ENCODE measurements at places on chromosomes 3 and 15.

- no peak for DNase-seq
Observed at GRCh38 chr3:55605443-55606236, 118.5 kb upstream of the WNT5A start.

DNA sequence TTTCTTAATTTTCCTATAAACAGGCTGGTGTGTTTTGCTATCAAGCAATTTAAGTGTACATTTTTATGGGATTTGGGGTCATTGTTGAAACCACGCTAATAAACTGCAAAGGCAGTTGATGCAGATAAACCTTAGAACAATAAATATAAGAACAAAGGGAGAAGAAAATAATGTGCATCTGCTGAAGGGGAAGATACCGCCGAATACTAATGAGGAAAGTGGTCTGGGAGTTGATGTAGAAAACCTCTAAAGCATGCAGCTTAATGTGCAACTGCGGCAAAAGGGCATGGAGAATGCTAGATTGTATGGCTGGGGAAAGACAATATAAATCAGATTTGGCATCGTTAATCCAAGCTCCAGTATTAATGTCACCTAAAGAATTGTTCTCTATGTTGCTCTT is 29.8 kb upstream of the CHL1 start:
- no peak for DNase-seq

- DNase-seq: no peak
Observed at GRCh38 chr3:47265725-47266428, 16.7 kb downstream of the KIF9 start.

GRCh38 chr3:123914829-123915228 is 30.7 kb upstream of the MYLK start:
- no peak for DNase-seq

DNA sequence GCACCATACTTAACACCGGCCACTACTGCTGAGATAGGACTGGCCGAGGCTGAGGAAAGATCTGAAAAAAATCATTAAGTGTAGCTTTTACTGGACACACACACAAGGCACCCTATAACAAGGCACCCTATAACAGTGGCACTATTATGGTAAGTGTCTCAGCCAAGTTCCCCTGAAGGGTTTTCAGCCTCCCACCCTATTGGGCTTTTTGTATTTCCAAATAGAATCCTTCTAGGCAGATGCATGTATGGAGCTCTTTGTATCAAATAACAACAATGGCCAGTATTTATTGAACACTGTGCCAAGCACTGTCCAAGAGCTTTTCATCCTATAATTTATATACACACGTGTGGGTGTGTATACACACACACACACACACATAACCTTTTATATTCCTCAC is 6.7 kb upstream of the DNAJA4 start:
- no peak for DNase-seq

DNA sequence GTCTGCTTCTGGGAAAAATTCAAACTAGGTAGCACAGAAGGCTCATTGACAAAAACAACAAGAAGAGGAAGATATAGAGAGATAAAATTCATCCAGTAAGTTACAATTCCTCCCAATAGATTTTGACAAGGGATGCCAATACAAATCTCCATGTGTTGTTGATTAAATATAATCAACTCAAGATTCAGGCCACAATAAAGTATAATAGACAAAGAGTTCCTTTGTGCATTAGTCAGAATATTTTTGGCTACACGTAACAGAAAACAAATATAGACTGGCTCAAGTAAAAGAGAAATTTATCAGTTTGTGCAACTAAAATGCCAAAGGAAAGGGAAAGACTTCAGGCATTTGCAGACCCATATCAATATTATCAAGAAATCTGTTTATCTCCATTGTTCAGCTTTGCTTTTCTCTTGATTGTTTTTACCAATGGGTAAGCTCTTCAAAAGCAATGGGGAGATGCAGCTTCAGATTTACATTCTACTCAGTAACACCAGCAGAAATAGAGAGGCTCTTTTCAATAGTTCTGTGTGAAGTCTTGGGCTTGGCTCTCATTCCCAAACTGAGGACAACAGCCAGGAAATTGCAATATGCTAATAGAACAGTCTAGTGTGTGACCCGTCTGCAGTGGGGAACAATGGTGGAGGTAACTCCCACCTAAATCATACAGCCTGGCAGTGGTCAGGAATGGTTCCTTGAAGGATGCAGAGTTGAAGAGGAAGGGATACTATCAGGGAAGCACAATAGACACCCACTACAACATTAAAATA is 77.6 kb upstream of the PROK2 start:
- no peak for DNase-seq

DNA sequence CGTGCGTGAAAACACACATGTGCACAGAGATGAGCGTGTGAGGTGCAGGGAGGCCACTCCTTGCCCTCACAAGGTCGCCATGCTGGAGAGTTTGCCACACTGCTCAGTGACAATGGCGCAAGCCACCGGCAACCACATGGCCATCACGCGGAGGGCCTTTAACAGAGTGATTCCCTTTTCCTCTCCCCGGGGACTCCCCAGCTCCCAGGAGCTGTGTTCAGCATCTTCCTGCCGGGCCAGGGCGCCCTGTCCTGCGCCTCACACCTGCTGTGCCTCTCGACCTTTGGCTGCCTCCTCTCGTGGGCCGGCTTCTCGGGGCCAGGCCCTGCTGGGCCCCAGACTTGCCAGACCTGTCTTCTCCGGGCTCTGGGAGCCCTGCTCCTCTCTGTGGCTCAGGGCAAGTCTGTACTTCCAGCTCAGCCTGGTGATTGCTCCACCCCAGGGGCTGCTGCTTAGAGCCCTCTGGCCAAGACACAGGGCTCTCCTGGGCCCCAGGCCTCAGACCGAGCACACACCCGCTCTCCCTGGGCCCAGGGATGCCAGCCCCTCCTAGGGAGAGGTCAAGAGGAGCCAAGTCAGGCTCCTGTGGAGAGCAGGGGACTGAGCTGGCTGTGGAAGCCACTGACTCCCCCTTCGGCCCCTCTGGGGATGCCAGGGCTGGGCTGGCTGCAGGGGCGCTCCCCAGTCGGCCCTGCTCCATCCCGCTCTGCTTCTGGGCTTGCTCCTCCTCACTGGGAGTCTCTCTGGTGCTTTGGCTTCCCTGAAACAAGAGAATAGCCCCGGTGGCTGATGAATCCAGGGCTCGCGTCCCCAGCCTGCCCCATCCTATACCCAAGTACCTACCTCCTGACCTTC is 5.6 kb downstream of the CCDC9B start:
- no peak for DNase-seq

DNA sequence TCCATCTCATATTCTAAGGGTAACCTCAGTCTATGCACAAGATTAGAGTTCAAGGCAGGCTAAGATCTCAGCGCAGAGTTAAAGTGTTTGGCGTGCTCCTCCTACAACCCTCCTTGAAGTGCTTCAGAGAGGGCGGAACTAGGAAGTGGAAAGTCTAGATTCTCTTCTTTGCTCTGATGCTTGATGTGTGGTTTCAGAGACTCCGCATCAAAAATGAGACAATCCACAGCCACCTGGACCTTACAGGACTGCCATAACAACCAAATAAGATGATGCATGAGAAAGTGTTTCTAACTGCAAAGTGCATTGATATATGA is 161.3 kb upstream of the ATP11B start:
- no peak for DNase-seq

DNA sequence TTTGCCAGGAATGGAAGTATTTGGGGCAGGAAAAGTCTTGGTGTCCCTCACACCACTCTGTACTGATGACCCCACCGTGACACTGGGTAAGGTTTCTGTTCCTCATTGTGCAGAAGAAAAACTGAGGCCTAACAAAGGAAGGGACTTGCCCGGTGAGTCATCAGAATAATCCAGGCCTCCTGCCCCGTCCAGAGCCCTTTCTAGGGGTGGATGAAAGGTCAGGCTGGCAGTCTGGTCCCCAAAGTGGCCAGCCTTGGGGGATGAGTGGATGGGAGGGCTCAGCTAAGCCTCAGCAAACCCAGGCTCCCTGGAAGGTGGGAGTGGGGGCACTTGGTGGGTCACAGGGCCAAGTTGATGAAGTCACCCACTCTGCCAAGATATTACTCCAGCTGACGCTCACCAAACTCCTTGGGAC is 2.3 kb upstream of the DNAH1 start:
- no peak for DNase-seq

- no peak for DNase-seq
Observed at GRCh38 chr15:47674586-47675232, 42.6 kb upstream of the SEMA6D start.

GRCh38 chr15:49675041-49675440 is 54.2 kb downstream of the DTWD1 start:
- no peak for DNase-seq

DNA sequence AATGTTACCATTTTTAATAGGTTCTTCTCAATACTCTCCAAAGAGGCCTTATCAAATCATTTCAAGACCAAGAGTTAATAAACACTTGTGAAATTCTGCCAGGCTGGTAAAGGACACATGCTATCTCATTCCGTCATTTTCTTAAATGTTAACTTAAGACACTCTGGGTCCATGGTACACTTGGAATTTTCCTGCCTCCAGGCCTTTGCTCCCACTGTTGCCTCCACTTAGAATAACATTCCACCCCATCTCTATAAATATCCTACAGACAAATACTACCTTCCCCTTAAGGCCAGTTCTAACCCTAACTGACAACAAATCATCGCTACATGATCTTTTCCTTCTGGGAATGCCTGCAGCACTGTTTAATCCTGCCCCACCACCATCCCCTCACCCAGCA is 24.1 kb downstream of the MAGI1 start:
- no peak for DNase-seq

GRCh38 chr15:89551550-89551949 is 23.7 kb upstream of the TICRR start:
- DNase-seq: no peak

- DNase-seq: no peak
Observed at GRCh38 chr15:77738441-77739302, 106.0 kb upstream of the LINGO1 start.

DNA sequence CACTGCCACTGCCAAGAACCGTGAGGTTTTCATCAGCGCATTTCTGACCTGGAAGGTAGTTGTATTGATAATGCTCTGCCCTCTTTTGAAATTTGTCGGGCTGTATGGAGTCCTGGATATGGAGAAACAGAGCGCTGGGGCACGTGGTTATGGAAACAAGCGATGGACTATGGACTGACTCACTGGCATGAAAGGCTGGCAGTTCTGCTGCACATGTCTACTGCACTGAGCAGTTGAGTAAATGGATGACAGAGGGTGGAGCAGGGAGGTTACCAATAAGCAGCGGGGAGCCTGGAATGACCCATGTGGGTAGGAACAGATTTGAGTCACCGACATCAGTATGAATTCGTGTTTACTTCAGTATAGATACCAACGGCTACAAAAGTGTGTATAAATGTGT is 429.5 kb downstream of the OCA2 start:
- no peak for DNase-seq

- no peak for DNase-seq
Observed at GRCh38 chr15:96421178-96421601, 90.7 kb downstream of the NR2F2 start.

DNA sequence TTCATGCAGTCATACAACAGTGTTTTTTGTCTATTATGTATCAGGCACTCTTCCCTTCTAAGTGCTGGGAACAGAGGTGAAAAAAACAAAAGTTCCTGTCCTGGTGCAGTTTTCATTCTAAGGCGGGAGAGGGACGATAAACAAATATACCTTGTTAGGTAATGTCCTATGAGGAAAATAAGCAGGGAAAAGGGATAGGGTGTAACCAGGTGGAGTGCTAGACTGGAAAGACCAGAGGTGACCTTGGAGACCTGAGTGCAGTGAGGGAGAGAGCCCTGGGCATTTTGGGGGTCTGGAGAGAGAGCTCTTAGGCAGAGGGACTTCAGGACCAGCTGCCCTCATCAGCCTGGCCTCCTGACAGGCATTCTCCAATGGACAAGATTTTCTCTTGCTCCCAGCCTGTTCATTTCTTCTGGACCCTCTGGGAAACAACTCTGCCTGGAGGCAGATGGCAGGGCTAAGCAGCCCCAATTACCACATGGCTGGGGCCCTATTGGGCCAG is 97.2 kb upstream of the TJP1 start:
- no peak for DNase-seq

- DNase-seq: no peak
Observed at GRCh38 chr15:53841651-53842050, 82.2 kb upstream of the WDR72 start.

DNA sequence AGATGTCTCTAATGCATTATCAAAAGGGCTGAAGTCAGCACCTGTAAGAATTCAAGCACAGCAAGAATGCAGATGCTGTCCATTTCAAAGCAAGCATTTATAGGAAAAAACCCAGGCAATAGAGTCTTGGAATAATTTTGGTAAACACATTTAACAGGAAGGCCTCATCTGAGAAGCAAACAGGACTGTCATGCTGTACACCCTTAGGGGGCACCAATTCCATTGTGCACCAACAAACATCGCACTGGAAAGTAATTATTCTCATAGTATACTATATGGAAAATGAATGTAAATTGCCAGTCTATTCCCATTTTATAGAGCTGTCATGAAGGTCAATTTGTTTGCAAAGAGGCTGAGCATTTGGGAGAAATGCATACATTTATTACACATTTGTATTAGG is 247.3 kb upstream of the SUCLG2 start:
- no peak for DNase-seq

DNA sequence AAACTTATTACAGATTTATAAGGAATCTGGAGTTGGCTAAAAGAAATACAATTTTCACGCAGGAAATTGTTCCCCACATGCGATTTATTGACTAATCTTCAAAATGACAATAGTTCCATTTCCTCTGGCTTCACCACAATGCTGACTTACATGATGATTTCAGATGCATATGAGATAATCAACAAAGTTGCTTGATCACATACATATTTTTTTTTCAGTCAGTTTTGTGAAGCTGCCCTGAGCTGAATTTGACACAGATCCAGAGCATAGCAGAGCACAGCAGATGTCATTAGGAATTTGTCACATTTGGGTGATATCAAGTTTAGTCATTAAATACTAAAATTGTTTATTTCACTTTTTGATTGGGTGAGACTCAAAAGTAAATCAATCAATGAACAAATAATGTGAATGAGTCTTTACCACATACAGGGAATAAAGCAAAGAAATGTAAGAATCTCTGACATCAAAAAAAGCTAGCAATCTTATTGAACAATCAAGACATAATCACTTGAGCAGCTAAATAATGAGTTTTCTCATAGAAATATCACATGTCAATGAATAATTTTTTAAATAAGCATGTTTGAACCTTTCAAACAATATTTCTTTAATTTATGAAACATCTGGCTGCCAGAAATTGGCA is 18.3 kb downstream of the CPB1 start:
- no peak for DNase-seq

DNA sequence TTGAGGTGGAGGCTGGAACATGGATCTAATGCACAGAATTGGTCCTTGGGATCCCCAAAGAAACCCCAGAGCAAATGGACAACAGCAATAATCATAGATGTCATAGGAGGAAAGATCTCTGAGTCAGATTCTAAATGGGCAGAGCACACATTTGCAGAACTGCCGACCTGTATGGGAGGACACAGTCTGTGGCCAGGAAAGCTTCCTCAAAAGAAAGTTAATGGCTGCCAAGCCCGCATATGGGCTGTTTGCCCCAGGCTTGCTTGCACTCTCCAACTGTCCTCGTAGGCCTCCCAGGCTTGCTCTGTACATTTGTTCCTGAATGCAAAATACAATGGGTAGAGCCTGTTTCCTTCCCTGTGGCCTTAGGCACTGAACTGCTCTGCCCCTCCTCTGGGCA is 102.0 kb upstream of the PLXNA1 start:
- DNase-seq: no peak

Measured in gastrocnemius medialis (tissue), 4 donors.